ENCODE measurements at places on chromosomes 4 and X. TPM values are rescaled to one million over a fixed set of nuclear protein-coding genes. Genes with fewer than 3 reads are reported as not detected.

DNA sequence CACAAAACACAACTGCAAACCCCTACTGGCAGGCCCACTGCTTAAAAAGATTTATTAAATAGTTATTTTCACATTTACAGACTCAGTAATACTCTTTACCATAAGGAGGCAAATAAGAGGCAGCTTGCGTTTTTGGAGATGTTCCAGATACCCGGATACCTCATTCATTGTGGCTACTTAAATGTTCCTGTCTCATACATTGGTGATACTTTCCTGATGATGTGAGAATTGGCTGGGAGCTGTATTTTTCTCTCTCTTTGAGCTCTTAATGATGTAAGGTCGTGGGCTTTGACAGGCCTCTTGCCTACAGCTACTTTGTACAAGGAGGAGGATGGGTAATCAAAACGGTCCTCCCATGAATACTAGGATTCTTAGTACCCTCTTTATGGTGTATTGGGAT, 101.5 kb downstream of the AKAP4 start:
- no peak for DNase-seq

DNA sequence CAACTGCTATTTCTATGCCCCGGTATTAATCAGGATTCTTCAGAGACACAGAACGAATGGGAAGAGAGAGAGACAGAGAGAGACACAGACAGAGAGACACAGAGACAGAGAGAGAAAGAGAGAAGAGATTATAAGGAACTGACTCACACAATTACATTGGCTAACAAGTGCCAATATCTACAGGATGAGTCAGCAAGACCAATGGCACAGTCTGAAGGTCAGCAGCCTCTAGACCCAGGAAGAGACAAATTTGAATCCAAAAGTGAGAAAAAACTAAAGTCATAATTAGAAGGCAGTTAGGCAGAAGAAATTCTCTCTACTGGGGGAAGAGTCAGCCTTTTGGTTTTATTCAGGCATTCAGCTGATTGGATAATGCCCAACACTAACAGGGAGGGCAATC, 187.3 kb downstream of the MAB21L2 start:
- DNase-seq, result peak; percentile 22

DNA sequence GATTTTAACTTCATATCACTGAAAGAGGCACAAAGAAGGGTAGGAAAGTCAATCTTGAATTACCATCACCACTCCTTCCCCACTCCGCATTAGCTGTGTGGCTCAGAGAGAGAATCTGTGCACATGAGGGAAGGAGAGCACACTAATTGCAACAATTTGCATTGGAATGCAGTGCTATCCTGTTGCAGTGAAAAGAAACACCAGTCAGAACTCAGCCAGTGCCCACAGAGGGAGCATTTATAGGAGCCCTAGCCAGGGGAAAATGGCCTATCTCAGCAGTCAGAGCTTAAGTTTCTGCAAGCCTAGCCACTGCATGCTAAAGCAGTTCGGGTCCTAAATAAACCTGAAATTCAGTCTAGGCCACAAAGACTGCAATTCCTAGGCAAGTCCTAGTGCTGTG, 159.4 kb upstream of the AR start:
- no peak for DNase-seq

DNA sequence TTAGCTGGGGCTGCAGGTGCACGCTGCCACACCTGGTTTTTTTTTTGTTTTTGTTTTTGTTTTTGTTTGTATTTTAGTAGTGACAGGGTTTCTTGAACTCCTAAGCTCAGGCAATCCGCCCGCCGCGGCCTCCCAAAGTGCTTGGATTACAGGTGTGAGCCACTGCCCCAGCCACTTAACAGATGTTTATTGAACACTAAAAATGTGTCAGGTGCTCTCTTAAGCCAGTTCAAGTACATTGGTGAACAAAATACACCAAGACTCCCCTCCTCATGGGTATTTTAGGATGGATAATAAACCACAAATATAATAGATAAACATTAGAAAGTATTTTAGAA, 69.9 kb downstream of the TRAPPC11 start:
- no peak for DNase-seq

GRCh38 chrX:102652031-102652688, 877 bp downstream of the GPRASP1 start:
- DNase-seq, result no peak

GRCh38 chr4:113292371-113293042, 243.1 kb downstream of the ANK2 start:
- DNase-seq, result no peak

DNA sequence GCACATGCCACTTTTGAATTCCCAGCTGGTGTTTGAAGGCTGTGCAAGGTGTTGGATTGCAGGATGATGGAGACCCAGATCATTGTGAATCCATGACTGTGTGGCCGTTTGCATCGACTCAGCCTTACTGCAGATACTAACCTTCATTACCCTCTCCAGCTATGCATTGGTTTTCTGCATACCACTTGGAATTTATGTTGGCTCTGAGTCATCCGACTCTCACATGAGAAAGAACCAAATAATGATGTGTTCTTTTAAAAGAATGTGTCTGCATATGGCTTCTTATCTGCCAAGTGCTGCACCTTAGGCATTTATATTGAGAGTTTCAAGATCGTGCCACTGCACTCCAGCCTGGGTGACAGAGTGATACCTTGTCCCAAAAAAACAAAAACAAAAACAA, 106.7 kb upstream of the PRKX start:
- no peak for DNase-seq

- DNase-seq, result no peak
Observed at GRCh38 chr4:187576751-187577150, 418.8 kb upstream of the ZFP42 start.

DNA sequence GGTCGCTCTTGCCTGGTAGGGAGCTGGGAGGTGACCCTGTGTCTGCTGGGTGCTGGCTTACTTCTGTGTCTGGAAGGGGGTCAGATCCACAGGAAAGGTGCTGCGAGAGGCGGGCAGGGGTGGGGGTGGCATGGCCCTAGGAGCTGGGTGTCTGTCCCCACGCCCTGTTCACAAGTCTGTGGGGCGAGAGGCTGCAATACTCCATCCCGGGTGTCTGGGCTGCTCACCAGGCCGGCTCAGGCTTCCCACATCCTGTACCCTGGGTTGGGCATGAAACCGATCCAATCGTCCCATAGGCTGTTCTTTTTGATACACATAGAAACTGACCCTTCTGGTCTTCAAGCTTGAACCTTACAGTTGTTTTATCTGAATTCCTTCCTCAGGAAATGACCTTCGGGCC, 993 bp upstream of the CTAG2 start:
- DNase-seq, result no peak

DNA sequence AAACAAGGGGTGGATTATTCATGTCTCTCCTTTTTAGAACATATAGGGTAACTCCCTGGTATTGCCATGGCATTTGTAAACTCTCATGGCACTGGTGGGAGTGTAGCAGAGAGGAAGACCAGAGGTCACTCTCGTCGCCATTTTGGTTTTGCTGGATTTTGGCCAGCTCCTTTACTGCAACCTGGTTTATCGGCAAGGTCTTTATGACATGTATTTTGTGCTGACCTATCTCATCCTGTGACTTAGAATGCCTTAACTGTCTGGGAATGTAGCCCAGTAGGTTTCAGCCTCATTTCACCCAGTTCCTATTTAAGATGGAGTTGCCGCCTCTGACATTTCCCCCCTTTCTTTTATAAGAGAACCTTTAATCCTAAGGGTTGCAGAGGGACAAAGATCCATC, 45.8 kb downstream of the MGST2 start:
- DNase-seq, result no peak

- DNase-seq, result peak; percentile 55
Observed at GRCh38 chrX:68684291-68684918, 36.9 kb downstream of the STARD8 start.

GRCh38 chr4:126458993-126459392, 1144.2 kb downstream of the FAT4 start:
- no peak for DNase-seq

The KANTR gene
- total RNA-seq, result 8.0 TPM

The IL1RAPL2 gene
- not detected for total RNA-seq

The PPP2R2C gene
- total RNA-seq, result 0.18 TPM

The UBE2A gene
- total RNA-seq, result 26.2 TPM
